ENCODE measurements at places on chromosomes 16 and 17.

- no peak for DNase-seq
These were observed 11.5 kb downstream of the CENPN start for GRCh38 chr16:81018496-81018895.

- DNase-seq = no peak
These were observed 4.3 kb downstream of the KRT19 start for GRCh38 chr17:41523787-41524186.

GRCh38 chr17:82489117-82489516 lies 30.4 kb upstream of the FOXK2 start:
- peak; percentile 86 for DNase-seq

- DNase-seq = no peak
These were observed 54.2 kb downstream of the VPS53 start for GRCh38 chr17:660453-660852.

GRCh38 chr16:71956486-71956885 lies 43.7 kb downstream of the PKD1L3 start:
- DNase-seq = no peak

DNA sequence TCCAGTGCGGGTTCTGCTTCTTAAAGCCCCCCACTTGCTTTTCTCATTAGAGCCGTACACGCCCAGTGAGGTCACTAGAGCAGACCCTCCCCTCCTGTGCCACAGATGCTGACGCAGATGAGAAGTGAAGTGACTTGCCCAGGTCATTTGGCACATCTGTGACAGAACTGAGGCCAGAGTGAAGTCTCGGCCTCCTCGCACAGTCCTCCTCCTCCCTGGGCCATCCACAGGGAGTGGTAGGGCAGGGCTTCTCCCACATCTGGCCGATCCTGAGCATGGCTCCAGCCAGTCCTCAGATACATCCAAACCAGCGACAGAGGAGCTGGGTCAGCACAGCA lies 15.3 kb upstream of the TBX2 start:
- DNase-seq = no peak

- DNase-seq = no peak
These were observed 145.9 kb downstream of the CDH8 start for GRCh38 chr16:61890386-61890785.

DNA sequence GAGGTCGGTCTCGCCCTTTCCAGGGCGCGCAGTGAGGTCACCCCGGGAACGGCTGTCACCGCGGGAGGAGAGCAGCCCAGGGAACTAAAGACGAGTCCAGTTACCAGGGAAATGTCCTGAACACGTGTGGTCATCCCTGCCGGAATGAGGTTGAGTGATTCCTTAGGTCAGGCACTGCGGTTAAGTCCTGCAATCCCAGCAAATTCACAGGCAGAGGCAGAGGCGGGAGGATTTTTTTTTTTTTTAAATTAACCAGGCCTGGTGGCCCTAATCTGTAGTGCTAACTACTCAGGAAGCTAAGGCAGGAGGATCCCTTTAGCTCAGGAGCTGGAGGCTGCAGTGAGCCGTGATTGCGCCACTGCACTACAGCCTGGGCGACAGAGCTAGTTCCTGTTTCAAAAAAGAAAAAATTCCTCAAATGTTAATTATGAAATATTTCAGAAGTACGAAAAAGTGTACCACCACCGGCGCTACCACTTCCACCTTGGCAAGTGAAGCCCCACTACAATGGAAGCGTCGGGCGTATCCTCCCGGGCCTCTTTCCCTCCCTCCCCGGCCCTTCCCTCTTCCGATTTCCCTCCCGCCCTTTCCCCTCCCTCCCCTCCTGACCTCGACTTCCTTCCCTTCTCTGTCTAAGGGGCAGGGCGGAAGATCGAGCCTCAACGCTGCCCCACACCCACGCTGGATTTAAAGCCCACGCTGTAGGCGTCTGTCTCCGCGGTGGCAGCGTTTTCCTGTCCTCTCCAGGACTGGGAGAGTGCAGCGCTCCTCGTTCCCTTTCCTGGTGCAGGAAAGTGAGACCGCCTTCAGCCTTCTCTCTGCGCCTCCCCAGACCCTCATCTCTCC lies 27.3 kb downstream of the SLFN11 start:
- DNase-seq = peak; percentile 75

DNA sequence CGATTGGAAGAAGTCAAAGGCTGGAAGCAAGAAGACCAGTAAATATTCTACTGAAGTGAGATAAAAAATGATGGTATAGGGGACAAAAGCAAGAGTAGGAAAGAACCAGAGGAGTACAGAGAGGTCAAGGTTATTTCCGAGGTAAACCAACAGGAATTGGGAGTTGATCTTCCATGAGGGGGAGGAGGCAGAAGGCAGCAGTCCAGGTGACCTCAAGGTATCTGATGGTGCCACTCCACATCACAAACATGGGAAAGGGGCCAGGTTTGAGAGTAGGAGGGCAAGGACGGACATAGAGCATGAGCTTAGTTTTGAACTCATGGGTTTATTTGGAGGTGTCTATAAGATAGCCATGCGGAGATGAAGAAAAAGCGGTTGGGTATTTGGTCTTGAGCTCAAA lies 79.4 kb upstream of the CDYL2 start:
- no peak for DNase-seq

DNA sequence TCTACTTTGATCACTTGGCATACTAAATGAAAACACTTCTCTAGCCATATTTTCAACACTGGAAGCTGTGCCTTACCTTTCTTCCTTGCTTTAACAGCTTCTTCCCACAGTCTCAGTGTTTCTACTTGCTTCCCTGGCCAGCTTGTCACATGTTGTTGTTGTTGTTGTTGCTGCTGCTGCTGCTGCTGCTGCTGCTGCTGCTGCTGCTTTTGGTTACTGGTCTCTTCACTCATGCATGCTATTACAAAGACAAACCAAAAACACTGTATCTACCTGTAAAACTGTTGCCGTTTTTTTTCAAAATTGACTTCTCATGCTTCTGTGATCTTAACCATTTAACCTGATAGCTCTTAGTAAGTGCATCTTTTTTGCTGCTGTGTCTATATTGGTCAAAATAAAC lies 9.0 kb downstream of the VEZF1 start:
- DNase-seq = no peak

DNA sequence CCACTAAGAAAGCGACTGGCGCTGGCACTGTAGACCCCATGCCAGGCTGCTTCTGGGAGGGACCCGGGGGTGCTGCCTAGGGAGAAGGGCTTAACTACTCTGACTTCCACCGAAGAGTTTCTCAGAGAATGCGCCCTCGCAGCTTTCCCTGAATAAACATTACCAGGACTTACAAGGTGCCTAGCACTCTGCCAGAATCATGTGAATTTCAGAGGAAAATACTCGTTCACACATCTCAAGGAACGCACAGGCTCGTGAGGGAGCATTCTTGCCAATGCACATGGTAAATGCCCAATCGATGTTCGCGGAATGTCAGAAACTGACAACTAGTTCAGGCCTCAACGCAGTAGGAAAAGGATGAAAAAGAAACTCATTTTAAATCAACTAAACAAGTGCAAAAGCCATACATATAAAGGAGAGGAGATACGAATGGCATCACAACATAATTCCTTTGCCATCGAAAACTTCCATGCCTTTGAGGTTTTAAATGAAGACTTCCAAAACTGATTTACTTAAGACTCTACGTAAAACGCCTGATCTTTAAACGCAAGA lies 999 bp downstream of the CMC2 start:
- no peak for DNase-seq

GRCh38 chr16:57763285-57764005 lies 27.9 kb downstream of the KATNB1 start:
- no peak for DNase-seq

GRCh38 chr17:75518201-75518600 lies 1.9 kb downstream of the TSEN54 start:
- no peak for DNase-seq

DNA sequence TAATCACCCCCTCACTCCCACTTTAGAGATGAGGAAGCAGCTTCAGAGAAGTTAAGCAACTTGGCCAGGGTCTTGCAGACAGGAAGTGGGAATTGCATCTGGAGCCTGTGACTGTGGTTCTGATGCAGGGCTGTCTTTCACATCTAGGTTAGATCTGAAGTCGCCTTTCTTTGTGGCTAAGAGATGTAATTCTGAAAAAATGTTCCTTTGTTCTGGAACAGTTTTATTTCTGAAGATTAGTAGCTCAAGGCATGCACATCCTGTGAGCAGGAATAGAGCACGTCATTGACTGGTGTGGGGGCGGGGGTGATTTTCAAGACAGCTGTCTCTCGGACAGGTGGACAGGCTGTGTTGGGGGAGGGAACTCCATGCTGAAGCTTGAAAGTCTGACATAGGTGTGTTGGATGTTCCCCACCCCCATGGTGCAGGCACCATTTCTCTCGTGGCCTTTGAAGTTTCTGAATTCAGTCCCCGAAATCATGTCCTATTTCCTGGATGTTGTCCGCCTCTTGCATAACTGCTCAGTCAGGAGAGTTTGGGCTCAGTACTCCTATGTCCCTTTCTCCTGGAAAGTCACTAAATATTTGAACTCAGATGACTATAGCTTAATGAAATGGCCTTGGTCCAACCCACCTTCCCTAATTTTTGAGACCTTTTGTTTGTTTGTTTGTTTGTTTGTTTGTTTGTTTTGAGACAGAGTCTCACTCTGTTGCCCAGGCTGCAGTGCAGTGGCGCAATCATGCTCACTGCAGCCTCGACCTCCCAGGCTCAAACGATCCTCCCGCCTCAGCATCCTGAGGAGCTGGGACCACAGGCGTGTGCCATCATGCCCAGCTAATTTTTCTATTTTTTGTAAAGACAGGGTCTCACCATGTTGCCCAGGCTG lies 21.0 kb upstream of the HERPUD1 start:
- DNase-seq = peak; percentile 35

DNA sequence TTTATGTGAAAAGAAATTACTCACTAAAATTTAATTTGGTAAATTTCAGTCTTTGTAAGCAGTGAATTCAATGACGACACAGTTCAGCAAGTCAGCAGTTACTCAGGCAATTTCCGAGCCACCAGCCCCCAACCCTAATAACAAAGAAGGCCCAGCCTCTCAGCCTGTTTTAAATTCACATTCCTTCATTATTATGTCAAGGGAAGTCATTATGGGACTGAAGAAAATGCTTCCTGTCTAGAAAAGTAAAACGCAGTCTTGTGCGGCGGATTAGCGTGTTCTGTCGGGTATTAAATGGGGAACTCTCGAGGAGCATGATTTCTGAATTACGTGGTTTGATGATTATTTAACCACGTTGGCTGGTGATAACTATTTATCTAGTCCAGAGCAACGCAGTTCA lies 177.6 kb downstream of the AIPL1 start:
- DNase-seq = no peak

DNA sequence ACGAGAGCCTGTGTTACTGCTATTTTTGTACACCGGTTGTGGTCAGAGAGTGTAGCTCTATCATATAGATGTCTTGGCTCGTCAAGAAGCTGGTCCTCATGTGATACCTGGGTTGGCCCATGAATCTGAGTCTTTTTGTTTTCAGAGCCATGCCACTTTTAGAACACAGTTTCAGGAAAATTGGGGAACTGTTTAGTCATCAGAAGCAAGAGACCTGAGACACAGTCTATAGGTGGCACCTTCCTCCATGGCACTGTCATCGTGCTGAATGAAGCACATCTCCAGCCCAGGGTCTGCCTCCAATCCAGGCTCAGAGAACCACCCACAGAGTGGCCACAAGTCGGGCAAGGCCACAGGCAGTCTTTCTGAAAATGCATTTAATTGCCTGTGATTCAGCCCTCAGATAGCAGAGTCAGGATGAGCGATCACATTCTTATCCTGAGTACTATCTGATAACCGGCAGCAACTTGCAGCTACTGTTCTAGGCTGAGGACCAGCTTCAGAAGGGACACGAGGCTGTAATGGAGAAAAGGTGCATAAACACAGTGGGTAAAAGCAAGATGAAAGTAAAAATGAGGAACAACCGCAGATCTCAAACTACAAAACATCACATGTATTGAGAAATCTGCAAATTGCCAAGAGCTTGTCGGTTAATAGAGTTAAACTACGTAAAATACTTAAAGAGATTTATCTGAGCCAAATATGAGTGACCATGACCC lies 14.2 kb upstream of the HAPSTR1 start:
- no peak for DNase-seq

DNA sequence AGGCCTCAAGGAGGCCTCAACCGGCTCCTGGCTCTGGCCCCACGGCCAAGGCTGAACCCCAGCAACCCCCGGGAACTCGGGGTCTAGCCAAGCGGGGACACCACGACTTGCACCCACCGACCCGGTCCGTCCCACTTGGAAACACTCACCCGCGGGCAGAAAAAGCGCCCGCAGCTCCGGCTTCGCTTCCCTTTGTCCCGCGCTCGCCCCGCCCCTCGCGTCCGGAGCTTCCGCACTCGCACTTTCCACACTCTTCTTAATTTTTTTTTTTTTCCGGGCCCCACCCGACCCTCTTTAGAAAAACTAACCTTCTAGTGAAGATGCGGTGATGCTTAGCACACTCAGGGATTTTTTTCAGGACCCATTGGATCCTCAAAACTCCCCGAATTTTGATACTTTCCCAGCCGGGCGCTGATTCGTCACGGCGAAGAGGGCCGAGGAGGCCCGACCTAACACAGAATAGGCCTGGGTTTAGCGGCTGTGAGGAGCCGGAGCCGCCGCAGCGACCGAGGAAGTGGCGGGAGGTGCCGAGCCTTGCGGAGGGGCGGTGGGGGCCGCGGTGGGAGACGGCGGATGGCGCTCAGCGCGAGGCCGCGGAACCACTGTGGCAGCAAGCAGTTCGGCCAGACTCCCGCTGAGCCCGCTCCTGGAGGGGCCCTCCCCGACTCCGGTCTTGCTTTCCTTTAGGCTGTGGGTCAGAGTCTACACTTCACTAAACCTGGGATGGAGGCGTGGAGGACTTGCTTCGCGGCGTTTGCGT lies at the start of gene SMARCE1:
Gene SMARCE1 (minus strand): TSS at position 195 of the 760 bp plus-strand sequence. CDS start 2,016 bp downstream, outside the sequence.
- peak; percentile 78 for DNase-seq

GRCh38 chr17:16425698-16426659 lies 10.6 kb downstream of the TRPV2 start:
- DNase-seq = no peak

DNA sequence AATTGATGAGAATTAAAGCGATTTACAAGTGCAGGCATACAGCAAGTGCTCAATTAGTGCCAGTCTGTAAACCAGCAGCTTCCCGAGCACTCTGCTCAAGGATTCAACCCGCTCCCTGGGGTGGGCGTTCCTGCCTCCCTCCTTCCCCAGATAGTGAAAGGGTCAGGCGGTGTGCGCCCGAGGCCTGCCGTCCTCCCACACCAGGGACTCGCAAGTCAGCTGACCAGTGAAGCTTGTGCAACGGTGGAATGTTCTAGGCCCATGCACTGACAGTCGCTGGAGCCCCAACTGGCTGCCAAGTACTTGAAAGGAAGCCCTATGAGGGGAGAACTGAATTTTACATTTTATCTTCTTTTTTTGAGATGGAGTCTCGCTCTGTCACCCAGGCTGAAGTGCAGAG lies 53.5 kb upstream of the PABPN1L start:
- no peak for DNase-seq
